Sigmoid colon (tissue), 7 donors: ENCODE measurements at places on chromosomes 3 and 15. TPM values are rescaled to one million over a fixed set of nuclear protein-coding genes. Genes with fewer than 3 reads are reported as not detected.

Gene TBC1D23
- total RNA-seq = 34.9 TPM

Gene MUC20
- 11.0 TPM for total RNA-seq

Gene MCF2L2
- total RNA-seq = 4.2 TPM

Gene ANKUB1
- not detected for total RNA-seq

Gene CYP11A1
- 1.7 TPM for total RNA-seq

DNA sequence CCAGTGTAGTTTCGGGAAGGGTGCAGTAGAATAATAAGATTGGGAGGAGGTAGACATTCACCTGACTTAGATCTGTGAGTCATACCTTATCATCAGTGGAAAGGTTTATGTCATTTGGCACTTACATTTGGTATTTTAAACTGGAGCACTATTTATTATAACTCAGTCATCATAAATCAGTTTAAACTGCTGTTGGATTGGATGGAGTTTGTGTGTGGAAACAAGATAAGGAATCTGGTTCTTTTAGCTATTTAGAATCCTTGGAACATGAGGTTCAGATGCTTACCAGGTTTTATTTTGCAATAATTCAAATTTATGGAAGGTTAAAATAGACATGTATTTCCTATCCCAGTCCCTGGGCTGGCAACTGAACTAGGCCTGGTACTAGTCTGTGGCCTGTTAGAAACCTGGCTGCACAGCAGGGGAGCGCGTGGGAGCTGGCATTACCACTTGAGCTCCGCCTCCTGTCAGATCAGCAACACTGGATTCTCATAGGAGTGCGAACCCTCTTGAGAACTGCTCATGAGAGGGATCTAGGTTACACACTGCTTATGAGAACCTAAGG lies 34.5 kb downstream of the ZFAND6 start:
- H3K27ac ChIP-seq = peak overlapping the region; percentile 39
- DNase-seq = peak; percentile 82
- no peaks in the 10 kb centered on the region for H3K27me3 ChIP-seq
- H3K4me3 ChIP-seq = no peak overlapping the region
- H3K36me3 ChIP-seq = no peaks in the 10 kb centered on the region
- peaks cover 51% of the 10 kb centered on the region for H3K4me1 ChIP-seq

DNA sequence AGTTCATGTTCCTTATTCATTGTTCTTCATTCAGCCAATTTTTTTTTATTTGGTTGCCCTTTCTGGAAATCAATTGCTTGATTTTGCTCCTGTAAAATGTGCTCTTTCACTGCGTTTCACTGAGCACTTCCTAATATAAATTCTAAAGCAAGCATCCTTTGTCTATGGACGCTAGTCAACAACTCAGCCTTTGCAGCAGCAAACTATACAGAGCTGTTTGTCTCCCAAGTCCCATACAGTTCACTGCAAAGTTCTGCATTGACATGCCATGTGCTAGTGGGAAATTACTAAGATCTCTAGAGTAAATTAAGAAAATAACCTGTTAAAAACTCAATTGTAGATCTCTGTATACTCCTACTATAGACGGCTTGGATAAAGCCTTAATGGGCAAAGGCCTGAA lies 130.1 kb upstream of the BHLHE40 start:
- H3K4me1 ChIP-seq = no peaks in the 10 kb centered on the region
- no peak overlapping the region for H3K4me3 ChIP-seq
- DNase-seq = no peak
- H3K36me3 ChIP-seq = no peaks in the 10 kb centered on the region
- no peaks in the 10 kb centered on the region for H3K27me3 ChIP-seq

DNA sequence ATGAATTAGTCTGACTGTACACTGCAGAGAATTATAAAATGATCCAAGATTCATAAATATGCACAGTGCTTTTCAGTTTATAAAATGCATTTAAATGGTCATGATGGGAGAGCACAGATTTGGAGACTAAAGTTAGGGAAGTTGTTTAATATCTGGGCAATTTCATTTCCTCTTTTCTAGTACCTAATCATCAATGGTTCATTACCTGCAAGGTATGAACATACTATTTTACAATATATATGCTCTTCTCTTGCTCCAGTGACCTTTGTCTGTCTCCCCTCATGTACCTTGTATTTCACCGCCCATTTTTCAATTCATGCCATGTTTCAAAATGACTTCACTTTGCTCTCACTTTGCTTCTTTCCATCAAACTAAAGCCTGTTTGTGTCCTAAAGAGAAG lies 114.5 kb downstream of the SUCNR1 start:
- no peaks in the 10 kb centered on the region for H3K36me3 ChIP-seq
- no peaks in the 10 kb centered on the region for H3K4me1 ChIP-seq
- H3K27me3 ChIP-seq = no peaks in the 10 kb centered on the region
- H3K4me3 ChIP-seq = no peak overlapping the region

GRCh38 chr15:100810831-100811230 lies 68.8 kb upstream of the ALDH1A3 start:
- H3K4me1 ChIP-seq = no peaks in the 10 kb centered on the region
- H3K27ac ChIP-seq = no peak overlapping the region
- H3K27me3 ChIP-seq = no peaks in the 10 kb centered on the region
- no peak for DNase-seq
- H3K36me3 ChIP-seq = no peaks in the 10 kb centered on the region
- H3K4me3 ChIP-seq = no peak overlapping the region

DNA sequence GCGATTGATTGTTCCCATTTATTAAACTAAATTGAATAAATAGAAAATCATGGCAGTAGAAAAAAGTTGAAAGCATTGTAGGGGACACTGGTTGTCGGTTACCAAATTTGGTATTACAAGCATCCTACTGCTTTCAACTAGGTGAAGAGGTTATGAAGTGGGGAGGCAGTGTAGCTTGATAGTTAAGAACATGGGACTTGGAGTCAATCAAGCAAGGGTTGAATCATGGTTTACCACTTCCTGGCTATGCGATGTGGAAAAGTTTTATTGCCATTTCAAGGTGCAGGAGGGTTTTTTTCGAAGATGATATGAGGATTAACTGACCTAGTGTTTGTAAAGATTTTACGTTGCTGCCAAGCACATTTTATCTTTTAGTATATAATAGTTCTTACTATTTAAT lies 318.2 kb upstream of the KCNH8 start:
- H3K4me1 ChIP-seq = no peaks in the 10 kb centered on the region
- no peaks in the 10 kb centered on the region for H3K36me3 ChIP-seq
- no peaks in the 10 kb centered on the region for H3K27me3 ChIP-seq
- no peak overlapping the region for H3K27ac ChIP-seq

DNA sequence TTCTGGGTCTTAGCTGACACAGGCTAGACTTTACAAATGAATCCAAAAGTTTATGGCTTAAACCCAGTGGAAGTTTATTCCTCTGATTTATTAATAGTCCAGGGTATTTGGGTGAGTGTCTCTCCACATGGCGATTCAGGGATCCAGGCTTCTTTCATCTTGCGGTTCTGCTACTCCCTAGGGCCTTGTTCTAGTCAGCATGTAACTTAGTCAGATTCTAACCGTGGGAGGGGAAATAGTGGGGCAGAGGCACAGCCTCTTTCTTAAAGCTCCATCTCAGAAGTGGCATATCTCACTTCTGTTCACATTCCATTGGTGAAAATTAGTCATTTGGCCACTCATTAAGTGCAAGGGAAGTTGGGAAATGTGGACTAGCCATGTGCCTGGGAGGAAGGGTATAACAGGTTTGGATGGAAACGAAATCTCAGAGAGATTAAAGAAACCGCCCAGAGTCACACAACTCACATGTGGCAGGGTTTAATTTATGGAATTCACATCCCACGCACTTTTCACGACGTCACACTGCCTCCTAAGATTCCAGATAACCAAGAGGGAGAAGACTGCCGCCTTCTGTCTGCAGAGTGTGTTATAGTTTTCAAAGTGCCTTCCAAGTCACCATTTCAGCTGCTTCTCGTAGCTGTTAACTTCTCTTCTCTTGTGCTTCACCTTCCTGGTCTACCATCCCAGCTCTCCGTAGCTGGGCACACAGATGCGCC lies 11.4 kb upstream of the RASGRF1 start:
- H3K4me1 ChIP-seq = no peaks in the 10 kb centered on the region
- DNase-seq = no peak
- H3K36me3 ChIP-seq = no peaks in the 10 kb centered on the region
- no peak overlapping the region for H3K27ac ChIP-seq
- H3K27me3 ChIP-seq = no peaks in the 10 kb centered on the region

DNA sequence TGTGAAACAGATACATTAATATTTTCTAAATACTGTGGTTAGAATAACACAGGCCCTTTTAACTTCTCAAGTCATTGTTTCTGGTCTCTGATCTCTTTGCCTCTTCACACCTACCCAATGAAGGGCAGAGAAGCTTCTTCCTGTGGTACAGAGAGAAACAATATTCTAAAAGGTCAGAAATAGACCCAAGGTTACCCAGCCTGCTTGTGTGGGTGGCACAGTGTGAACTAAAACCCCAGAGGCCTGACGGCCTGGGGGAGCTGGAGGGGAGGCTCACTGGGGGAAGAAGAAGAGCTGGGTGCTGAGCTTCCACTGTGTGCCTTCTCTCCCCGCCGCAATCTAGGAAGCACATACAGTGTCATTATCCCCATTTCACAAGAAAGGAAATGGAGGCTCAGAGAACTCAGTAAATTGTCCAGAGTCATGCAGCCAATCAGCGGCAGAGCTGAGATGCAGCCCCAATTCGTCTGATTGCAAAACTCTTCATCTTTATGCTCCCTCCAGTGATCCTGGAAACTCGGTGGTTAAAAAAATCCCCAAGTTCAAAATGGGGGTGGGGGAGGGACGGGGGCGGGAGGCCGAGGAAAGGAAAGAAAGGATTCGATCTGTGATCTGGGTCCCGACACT lies 64.1 kb upstream of the HEG1 start:
- no peaks in the 10 kb centered on the region for H3K27me3 ChIP-seq
- no peak overlapping the region for H3K27ac ChIP-seq
- peaks cover 20% of the 10 kb centered on the region for H3K4me1 ChIP-seq
- H3K4me3 ChIP-seq = peak overlapping the region; percentile 9

GRCh38 chr3:101973163-101973505 lies 123.8 kb downstream of the NFKBIZ start:
- no peak for DNase-seq
- H3K27me3 ChIP-seq = no peaks in the 10 kb centered on the region
- H3K4me3 ChIP-seq = no peak overlapping the region
- no peaks in the 10 kb centered on the region for H3K4me1 ChIP-seq
- no peak overlapping the region for H3K27ac ChIP-seq

DNA sequence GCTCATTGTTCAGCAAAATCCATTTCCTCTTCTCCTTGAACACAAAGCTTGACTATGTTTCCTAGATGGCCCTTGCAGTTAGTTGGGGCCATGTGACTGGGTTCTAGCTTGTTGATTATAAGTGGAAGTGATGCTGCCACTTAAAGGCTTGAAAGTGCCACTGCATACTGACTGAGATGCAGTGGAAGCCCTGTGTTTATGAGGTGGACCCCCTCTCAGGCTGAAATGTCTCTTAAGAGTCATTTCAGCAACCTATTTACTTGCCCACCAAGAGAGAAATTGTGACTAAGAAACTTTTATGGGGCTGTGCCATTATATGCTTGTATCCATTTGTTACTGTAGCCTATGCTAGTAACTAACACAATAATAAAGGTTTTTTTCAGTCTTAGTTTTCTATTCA lies 8.4 kb upstream of the ANP32A start:
- H3K36me3 ChIP-seq = no peaks in the 10 kb centered on the region
- peaks cover 3% of the 10 kb centered on the region for H3K27me3 ChIP-seq
- no peaks in the 10 kb centered on the region for H3K4me1 ChIP-seq
- H3K27ac ChIP-seq = no peak overlapping the region
- no peak overlapping the region for H3K4me3 ChIP-seq
- no peak for DNase-seq
